ENCODE measurements at places on chromosomes 13 and 19.

GRCh38 chr19:32581705-32582179 lies 752 bp downstream of the PDCD5 start:
- peak; percentile 16 for DNase-seq

DNA sequence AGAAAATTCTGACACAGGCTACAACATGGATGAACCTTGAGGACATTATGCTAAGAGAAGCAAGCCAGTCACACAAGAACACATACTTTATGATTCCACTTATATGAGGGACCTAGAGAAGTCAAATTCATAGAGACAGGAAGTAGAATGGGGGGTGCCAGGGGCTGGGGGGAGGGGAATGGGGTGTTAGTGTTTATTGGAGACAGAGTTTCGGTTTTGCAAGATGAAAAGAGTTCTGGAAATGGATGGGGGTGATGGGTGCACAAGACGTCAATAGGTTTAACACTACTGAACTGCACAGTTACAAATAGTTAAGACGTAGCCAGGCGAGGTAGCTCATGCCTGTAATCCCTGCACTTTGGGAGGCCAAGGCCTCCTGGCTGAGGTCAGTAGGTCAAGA lies 3.5 kb upstream of the ZNF787 start:
- no peak for DNase-seq

GRCh38 chr13:75437582-75438318 lies 44.2 kb downstream of the TBC1D4 start:
- DNase-seq, result no peak

DNA sequence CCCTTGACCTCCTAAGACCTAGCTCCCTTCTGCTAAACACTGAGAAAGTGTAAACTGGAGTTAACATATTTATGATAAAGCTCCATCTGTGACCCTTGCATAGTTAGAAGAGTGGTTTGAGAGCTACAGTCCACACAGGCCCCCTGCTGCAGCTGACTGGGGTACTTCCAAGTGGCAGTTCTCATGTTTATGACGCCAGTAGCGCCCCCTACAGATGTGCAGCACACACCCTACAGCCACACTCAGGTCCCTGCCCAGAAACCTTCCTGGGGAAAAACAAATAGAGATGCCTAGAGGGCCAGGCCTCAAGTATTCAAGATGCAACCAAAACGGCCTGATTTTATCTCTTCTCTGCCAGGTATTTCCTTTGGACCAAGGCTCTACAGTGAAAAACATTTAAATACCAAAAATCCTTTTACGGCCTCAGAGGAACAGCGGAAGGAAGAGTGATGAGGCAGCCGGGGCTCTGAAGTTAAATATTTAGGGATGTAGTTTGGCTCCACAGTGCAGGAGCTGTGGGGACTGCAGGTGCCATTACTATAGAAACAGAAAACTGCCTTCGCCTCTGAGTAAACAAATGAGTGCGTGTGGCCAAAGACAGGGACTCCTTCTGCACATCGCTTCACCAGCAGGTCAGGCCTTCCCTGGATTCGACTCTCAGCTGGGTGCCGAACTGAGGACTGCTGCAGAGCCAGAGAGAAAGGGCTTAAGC lies 553.1 kb downstream of the EFNB2 start:
- no peak for DNase-seq

GRCh38 chr13:22162889-22163288 lies 492.0 kb downstream of the FGF9 start:
- DNase-seq, result no peak

DNA sequence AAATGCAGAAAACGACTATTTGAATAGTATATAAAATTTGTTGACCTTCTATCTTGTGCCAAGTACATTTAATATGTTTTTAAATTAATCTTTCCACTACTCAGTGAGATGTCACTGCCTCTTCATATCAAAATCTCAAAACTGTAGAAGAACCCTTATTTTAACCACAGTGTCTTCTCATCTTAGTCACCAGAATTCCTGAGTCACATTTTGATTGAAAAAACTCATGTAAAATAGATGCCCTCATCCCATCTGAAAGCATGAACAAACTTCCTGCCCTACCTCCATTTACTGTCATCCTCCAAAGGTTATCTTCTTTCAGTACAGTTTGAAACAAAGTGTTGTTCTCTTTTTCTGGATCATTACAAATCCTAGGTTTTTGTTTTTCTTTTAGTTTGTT lies 1215.4 kb downstream of the PCDH9 start:
- DNase-seq, result no peak

- peak; percentile 67 for DNase-seq
Observed at GRCh38 chr19:49808711-49809159, 4.4 kb downstream of the FUZ start.

Data from SK-N-DZ (cell line).